ENCODE measurements at places on chromosomes 4 and X.

- H3K4me3 ChIP-seq = no peak overlapping the region
- H3K27ac ChIP-seq = no peak overlapping the region
- H3K4me1 ChIP-seq = no peaks in the 10 kb centered on the region
- no peaks in the 10 kb centered on the region for H3K27me3 ChIP-seq
- H3K36me3 ChIP-seq = no peaks in the 10 kb centered on the region
- no peak for DNase-seq
Measured at GRCh38 chr4:10917566-10917965, 233.0 kb upstream of the CLNK start.

- peaks cover 23% of the 10 kb centered on the region for H3K4me1 ChIP-seq
- peak; percentile 16 for DNase-seq
- no peak overlapping the region for H3K4me3 ChIP-seq
- no peaks in the 10 kb centered on the region for H3K36me3 ChIP-seq
Measured at GRCh38 chr4:177699365-177700213, 257.4 kb upstream of the AGA start.

DNA sequence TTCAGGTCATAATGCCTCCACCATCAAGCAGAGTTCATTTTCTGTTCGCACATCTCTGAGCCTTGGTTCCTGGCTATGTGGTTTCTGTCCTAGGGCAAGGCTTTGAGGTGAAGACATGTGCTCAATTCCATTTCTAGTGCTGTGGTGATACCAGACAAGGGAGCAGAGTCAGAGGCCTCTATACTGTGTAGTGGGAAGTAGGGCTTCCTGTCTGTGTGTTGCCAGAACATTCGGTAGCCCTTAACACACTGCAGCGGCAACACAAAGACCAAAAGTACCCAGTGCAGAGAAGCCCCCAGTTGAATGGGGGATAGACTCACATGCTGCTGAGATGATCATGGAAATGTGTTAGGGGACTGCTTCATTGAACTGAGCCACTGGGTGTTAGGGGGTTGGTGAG is 56.4 kb downstream of the STARD8 start:
- H3K27ac ChIP-seq = no peak overlapping the region
- no peak overlapping the region for H3K4me3 ChIP-seq
- no peaks in the 10 kb centered on the region for H3K36me3 ChIP-seq
- H3K27me3 ChIP-seq = no peaks in the 10 kb centered on the region
- peaks cover 18% of the 10 kb centered on the region for H3K4me1 ChIP-seq
- no peak for DNase-seq

- DNase-seq = peak; percentile 70
- H3K4me3 ChIP-seq = peak overlapping the region; percentile 20
- no peaks in the 10 kb centered on the region for H3K27me3 ChIP-seq
- no peaks in the 10 kb centered on the region for H3K36me3 ChIP-seq
Measured at GRCh38 chr4:17817027-17817426, 6.2 kb downstream of the NCAPG start.

DNA sequence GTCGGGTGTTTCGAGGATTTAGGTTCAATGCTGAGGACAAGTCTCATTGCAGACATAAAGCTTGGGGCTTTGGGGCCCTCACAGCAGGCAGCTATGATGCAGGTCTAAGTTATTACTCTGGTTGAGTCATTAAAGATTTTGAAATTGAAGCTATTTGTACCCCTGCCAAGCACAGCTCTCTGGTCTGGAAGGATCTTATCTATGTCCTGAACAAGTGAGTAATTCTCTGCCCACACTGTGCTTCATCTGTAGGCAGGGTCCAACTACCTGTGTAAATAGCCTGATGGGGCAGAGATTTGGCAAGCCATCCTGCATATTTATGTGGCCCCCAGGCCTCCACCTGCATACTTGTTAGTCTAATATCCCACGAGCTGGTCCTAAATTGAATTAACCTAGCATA is 41.4 kb upstream of the MAGEA4 start:
- peaks cover 19% of the 10 kb centered on the region for H3K4me1 ChIP-seq
- DNase-seq = peak; percentile 87
- H3K36me3 ChIP-seq = no peaks in the 10 kb centered on the region
- no peak overlapping the region for H3K4me3 ChIP-seq
- H3K27me3 ChIP-seq = peaks cover 2% of the 10 kb centered on the region

GRCh38 chr4:37687681-37688080 is 1.5 kb upstream of the RELL1 start:
- peaks cover 4% of the 10 kb centered on the region for H3K36me3 ChIP-seq
- DNase-seq = no peak
- H3K4me3 ChIP-seq = no peak overlapping the region
- peaks cover 50% of the 10 kb centered on the region for H3K4me1 ChIP-seq
- no peak overlapping the region for H3K27ac ChIP-seq

- no peaks in the 10 kb centered on the region for H3K27me3 ChIP-seq
- peak; percentile 89 for DNase-seq
- H3K36me3 ChIP-seq = peaks cover 13% of the 10 kb centered on the region
- peak overlapping the region; percentile 92 for H3K27ac ChIP-seq
- peak overlapping the region; percentile 46 for H3K4me3 ChIP-seq
Measured at GRCh38 chr4:38099908-38100407, 139.8 kb downstream of the PTTG2 start.

GRCh38 chr4:86107112-86107511 is 252.7 kb downstream of the MAPK10 start:
- no peaks in the 10 kb centered on the region for H3K27me3 ChIP-seq
- H3K27ac ChIP-seq = no peak overlapping the region
- H3K4me1 ChIP-seq = no peaks in the 10 kb centered on the region
- no peak for DNase-seq
- no peaks in the 10 kb centered on the region for H3K36me3 ChIP-seq

GRCh38 chr4:42712854-42713253 is 55.9 kb upstream of the ATP8A1 start:
- no peak overlapping the region for H3K4me3 ChIP-seq
- no peak for DNase-seq
- H3K27me3 ChIP-seq = no peaks in the 10 kb centered on the region

DNA sequence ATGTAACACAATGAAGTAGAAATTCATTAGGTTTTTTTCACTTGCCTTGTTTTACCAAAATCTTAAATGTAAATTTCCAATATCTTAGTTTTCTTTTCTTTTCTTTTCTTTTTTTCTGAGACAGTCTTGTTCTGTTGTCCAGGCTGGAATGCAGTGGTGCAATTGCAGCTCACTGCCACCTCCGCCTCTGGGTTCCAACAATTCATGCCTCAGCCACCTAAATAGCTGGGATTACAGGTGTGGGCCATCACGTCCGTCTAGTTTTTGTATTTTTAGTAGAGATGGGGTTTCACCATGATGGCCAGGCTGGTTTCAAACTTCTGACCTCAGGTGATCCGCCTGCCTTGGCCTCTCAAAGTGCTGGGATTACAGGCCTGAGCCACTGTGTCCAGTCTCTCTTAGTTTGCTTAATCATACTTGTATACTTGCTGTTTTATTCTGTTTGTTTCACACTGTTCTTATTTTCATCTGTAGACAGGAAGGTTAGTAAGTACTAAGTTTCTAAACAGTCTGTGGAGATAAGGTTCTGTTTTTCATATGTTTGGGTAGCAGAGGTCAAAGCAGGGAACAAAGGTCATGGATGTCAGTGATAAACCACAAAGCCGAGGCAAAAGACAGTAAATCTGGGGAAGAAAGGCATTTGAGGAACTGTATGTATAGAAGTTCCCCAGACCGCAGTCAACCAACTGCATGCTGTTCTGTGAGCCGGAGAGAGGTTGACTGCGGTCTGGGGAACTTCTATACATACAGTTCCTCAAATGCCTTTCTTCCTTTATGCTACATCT is 129.1 kb downstream of the CBR4 start:
- no peak overlapping the region for H3K4me3 ChIP-seq
- H3K27me3 ChIP-seq = no peaks in the 10 kb centered on the region
- no peak overlapping the region for H3K27ac ChIP-seq
- peaks cover 82% of the 10 kb centered on the region for H3K4me1 ChIP-seq
- H3K36me3 ChIP-seq = peaks cover 73% of the 10 kb centered on the region
- no peak for DNase-seq

GRCh38 chrX:40952855-40953254 is 132.4 kb upstream of the USP9X start:
- no peak for DNase-seq
- H3K27ac ChIP-seq = no peak overlapping the region
- no peaks in the 10 kb centered on the region for H3K4me1 ChIP-seq
- no peaks in the 10 kb centered on the region for H3K36me3 ChIP-seq
- peaks cover 6% of the 10 kb centered on the region for H3K27me3 ChIP-seq

DNA sequence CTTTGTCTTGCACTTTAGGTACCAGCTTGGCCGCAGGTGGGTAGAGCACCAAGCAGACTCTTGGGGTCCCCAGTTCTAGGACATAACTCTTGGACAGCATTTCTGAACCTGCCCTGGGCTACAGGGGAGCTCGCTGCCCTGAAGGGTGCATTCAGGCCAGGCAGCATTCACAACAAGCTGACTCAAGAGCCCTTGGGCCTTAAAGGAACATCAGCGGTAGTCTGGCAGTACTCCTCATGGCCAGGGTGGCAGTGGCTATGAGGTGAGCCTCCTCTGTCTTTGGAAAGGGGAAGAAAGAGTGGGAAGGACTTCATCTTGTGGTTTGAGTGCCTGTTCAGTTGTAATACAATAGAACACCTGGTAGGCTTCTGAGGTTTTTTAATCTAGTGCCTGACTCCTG is 24.8 kb upstream of the SMARCA5 start:
- H3K4me3 ChIP-seq = no peak overlapping the region
- no peak overlapping the region for H3K27ac ChIP-seq
- peaks cover 8% of the 10 kb centered on the region for H3K4me1 ChIP-seq
- peak; percentile 4 for DNase-seq

DNA sequence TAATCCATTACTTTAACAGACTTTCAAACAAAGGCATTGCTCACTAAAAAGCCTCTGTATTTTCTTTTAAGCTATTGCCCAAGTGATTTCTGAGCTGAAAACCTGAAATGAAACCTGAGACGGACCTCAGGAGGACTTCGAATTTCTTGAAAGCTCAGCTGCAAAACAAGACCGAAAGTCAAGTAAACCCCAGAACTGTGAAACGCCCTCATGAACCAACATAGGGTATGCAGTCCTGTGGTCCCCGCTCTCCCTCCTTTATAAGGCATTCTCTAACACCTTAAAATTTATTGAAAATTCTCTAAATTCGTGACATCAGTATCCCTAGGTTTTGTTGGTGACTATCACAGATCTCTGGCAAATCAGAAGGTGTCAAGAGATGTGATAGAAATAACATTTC is 91.8 kb downstream of the SHISA3 start:
- no peaks in the 10 kb centered on the region for H3K27me3 ChIP-seq
- no peak for DNase-seq
- H3K4me1 ChIP-seq = no peaks in the 10 kb centered on the region
- H3K27ac ChIP-seq = no peak overlapping the region
- H3K36me3 ChIP-seq = no peaks in the 10 kb centered on the region

DNA sequence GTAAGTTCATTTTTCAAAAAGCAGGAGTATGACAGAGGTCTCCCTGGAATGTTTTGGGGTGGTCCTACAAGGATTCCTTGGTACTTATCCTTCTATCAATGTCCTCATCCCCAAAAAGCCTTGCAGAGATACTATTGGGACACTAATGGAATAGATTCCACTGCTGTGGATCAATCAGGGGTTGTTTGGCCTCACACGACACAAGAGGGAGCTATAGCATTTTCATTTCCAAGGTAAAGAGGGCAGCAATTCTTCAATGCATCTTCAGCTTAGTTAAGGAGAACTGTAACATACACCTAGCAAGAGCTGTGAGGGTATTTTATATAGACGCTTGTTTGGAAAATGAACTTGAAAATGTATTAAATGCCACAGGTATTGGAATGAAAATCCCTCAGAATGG is 50.9 kb downstream of the USP26 start:
- H3K27me3 ChIP-seq = no peaks in the 10 kb centered on the region
- no peak overlapping the region for H3K27ac ChIP-seq
- H3K4me3 ChIP-seq = no peak overlapping the region
- H3K36me3 ChIP-seq = no peaks in the 10 kb centered on the region
- DNase-seq = no peak

GRCh38 chr4:152667781-152668180 is 12.0 kb downstream of the TMEM154 start:
- no peak overlapping the region for H3K27ac ChIP-seq
- H3K36me3 ChIP-seq = no peaks in the 10 kb centered on the region
- no peak overlapping the region for H3K4me3 ChIP-seq
- peaks cover 13% of the 10 kb centered on the region for H3K27me3 ChIP-seq
- H3K4me1 ChIP-seq = no peaks in the 10 kb centered on the region

GRCh38 chr4:7987148-7987989 is 47.7 kb upstream of the AFAP1 start:
- no peaks in the 10 kb centered on the region for H3K27me3 ChIP-seq
- peaks cover 28% of the 10 kb centered on the region for H3K4me1 ChIP-seq
- H3K4me3 ChIP-seq = no peak overlapping the region
- peak overlapping the region; percentile 73 for H3K27ac ChIP-seq
- H3K36me3 ChIP-seq = peaks cover 5% of the 10 kb centered on the region
- peak; percentile 58 for DNase-seq

DNA sequence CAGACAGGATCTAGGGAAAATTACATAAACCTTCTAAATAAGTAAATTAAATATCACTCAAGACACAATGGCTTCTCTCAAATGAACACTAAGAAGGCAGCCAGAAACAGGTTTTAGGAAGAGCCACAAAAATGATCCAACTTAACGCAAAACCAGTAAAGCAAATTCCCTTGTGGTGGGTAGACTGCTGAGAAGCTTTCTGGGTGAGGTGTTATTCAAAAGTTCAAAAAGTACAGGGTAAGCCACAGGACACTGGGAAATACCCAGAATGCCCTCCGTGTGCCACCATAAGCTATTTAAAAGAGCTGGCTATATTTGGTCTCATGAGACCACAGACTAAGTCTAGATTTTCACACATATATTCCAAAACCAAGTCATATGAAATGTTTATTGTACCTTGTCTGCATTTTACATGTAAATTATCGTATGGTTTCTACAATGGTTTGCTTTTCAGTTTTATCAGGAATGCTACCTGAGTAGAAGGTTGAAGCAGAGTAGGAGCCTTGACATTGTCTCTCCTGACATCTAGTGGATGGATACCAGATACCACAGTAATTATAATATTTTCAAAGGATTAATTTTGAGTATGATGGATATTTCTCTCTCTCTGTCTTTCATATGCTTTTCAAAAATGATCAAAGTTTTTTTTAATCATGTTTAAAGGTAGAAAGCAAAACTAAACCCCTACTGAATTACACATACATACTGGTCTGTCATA is 109.3 kb upstream of the KLHL13 start:
- DNase-seq = no peak
- H3K4me1 ChIP-seq = peaks cover 7% of the 10 kb centered on the region
- H3K4me3 ChIP-seq = no peak overlapping the region
- H3K27me3 ChIP-seq = no peaks in the 10 kb centered on the region

- peaks cover 4% of the 10 kb centered on the region for H3K27me3 ChIP-seq
- H3K4me3 ChIP-seq = peak overlapping the region; percentile 94
- H3K27ac ChIP-seq = peak overlapping the region; percentile 63
- peaks cover 5% of the 10 kb centered on the region for H3K36me3 ChIP-seq
Measured at GRCh38 chr4:183100827-183101226, 1.8 kb downstream of the WWC2 start.

- no peak for DNase-seq
- H3K4me3 ChIP-seq = no peak overlapping the region
- no peak overlapping the region for H3K27ac ChIP-seq
- H3K4me1 ChIP-seq = 0 out of 2 replicates have a peak, but pooled peaks cover 4% of the 10 kb centered on the region
- no peaks in the 10 kb centered on the region for H3K36me3 ChIP-seq
Measured at GRCh38 chr4:153528705-153529485, 62.7 kb downstream of the TMEM131L start.

All from HFFc6 (cell line).